ENCODE measurements at places on chromosomes 3 and 15. TPM values are rescaled to one million over a fixed set of nuclear protein-coding genes. Genes with fewer than 3 reads are reported as not detected.

ITPR1 gene
- 142 TPM for total RNA-seq

NAALADL2 gene
- total RNA-seq, result 7.0 TPM

SNX22 gene
- total RNA-seq, result not detected

BCL2A1 gene
- not detected for total RNA-seq

- DNase-seq, result no peak
Measured at GRCh38 chr3:97994328-97994945, 22.2 kb upstream of the RIOX2 start.

DNA sequence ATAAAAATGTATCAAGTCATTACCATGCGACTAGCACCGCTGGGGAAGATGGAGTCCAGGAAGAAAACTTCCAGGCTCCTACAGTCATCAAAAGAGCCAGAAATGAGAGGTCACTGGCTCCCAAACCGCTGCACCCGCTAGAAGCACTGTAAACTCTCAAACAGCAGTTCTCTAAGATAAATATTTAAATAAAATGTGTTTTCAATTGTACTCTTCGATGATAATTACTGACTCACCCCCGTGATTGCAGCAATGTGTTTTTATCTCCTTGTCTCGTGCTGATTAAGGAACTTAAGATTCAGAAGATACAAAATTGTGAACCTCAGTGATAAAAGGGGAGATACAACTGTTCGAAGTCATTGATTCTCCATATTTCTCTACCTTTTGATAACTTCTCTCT, 45.8 kb upstream of the FOXP1 start:
- DNase-seq, result no peak

DNA sequence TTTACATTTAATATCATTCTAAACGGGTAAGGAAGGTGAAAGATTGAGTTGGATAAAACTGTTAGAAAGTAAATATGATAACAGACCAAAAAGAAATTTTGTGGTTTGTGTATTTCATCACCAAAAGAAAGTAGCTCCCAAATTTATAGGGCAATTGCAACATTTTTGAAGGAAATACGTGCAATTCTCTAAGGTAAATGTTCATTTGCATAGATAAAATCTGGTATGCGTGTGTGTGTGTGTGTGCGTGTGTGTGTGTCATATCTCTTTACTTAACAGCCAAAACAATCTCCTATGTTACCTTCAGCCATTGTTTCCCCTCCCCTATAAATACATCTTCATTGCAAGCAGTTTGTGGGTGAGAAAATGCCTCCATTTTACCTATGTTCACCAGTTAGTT, 208.4 kb downstream of the TNIK start:
- no peak for DNase-seq

- DNase-seq, result no peak
Measured at GRCh38 chr15:101148166-101148880, 103.5 kb downstream of the CHSY1 start.

- no peak for DNase-seq
Measured at GRCh38 chr3:170765419-170766078, 104.4 kb downstream of the RPL22L1 start.

DNA sequence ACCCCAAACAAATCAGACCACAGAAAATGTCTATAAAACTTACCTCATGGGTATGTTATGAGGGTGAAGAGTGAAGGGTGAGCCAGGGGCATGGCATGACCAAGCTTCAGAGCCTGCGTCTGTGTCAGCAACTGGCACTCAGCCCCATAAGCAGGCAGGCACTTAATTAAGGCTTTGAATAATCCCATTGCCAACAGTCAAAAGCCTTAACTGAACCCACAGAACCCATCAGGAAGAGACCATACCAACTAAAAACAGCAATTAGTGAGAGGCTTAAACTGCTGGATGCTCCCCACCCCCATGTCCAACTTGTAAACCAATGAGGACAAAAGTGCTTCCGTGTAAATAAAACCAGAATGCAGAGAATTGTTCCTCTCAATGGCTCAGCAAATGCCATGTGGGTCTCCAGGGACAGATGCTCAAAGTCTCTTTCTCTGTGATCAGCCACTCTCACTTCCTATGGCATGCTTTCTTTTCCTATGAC, 126.0 kb downstream of the MYLK start:
- no peak for DNase-seq

GRCh38 chr3:172279191-172279640, 169.0 kb downstream of the GHSR start:
- DNase-seq, result no peak

- DNase-seq, result no peak
Measured at GRCh38 chr15:35771746-35772442, 225.9 kb upstream of the DPH6 start.

DNA sequence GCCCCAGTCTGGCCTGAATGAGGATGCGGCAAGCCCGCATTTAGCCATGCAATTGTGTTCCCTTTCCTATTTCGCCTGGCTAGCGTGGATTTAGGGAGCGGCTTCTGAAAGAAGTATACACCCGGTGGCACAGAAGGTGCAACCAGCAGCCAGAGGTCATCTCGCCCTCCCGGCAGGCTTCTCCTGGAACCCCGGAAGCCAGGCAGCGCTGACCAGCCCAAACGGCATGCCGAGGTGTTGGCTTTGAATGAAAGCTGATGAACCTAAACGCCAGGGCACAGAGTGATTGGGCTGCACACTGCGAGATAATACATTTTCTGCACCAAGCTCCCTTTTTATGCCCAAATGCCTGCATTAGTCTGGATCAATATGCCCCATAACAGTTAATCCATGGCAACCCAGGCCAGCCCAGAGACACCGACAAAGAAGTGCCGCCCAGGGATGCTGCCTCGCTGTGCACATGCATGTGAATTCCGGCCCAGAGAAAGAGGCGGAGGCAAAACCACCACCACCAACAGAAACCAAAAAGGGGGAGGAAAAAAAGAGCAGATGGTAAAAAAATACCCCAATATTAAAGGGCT, 1.4 kb downstream of the SRGAP3 start:
- no peak for DNase-seq

DNA sequence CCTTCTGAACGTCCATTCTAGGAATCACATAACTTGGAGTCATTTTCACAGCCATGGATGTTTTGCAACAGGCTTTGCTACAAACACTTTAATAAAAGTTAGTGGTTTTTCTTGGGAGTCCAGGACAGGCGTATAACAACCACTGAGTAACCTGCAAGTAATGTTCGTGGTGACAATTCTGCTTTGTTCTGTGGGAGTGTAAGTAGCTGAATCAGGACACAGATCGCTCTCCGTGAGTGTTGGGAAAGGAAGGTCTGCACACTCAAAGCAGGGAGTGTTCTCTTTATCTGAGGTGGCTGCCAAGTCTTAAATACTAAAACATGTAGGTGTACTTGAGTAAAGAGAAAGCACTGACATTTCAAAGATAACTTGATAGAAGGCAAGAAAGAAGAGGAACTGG, 7.9 kb upstream of the BNC1 start:
- DNase-seq, result no peak

DNA sequence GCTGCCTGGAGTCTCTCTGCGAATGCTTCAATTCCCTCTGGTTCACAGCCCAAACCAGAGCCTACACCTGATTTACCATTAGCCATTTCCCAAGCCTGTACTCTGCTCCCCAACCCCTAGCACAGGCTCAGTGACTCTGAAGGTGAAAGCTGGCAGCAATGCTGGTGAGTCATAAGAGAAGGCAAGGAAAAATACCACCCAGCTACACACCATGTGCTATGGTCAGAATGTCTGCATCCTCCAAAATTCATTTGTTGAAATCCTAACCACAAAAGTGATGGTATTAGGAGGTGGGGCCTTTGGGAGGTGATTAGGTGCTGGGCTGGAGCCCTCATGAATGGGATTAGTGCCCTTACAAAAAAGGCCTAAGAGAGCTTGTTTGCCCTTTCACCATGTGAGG, 117.1 kb upstream of the TJP1 start:
- no peak for DNase-seq

DNA sequence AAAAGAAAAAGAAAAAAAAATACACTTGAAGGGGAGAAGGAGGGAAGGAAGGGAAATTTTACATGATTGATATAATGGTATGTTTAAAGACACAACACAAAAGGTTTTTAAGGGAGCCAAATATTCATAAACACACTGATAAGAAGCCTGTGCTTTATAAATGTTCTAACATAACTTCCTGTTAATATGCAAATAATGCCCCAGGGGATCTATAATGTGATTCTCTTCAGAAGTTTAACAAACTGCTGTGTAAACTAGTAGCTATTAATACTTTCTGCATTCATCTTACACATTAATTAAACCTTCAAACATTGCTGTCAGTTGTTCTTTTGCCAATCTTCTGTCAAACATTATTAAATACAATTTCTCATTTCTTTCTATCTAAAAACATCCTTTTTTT, 231.6 kb downstream of the TJP1 start:
- no peak for DNase-seq

DNA sequence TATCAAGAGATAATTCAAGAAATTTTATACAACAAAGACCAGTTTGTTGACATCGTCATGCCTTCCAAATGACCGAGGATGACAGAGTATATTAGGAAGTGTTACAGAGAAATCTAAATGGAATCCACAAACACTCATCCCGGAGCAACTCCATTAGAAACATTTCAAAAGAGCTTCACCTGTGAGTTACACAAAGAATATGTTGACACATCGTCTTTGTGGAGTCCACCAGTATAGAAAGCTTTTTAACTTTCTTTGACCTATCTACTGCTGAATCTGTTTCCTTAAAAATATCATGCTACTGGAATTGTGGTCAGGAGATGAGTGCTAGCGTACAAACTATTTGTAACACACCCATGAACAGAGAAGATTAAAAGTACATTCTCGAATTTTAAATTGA, 130.4 kb downstream of the SUCLG2 start:
- no peak for DNase-seq

- DNase-seq, result no peak
Measured at GRCh38 chr3:150920236-150920635, 15.0 kb upstream of the MINDY4B start.

DNA sequence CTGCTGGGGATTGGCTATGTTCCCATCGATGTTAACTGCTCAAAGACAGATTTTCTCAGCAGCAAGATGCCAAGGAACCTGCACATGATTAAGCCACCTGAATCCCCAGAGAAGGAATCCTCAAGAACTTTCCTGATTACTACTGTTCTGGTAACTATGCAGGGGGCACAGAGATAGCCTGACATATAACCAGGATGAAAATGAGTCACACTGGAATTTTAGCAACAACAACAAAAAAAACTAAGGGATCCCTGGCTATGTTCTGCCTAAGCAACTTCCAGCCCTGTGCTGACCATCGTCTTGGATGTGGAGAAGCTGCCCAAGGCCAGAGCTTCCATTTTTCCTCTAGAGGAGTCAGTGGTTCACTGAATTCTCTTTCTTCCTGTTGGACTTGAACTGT, 13.8 kb downstream of the RIOX2 start:
- no peak for DNase-seq

- no peak for DNase-seq
Measured at GRCh38 chr3:123347691-123348264, 101.1 kb downstream of the ADCY5 start.

GRCh38 chr15:55736756-55737155, 6.2 kb downstream of the PRTG start:
- no peak for DNase-seq

- no peak for DNase-seq
Measured at GRCh38 chr3:14488286-14489041, 51.7 kb downstream of the GRIP2 start.

Data from Peyer's patch (tissue), 4 donors.